ENCODE measurements at places on chromosomes 1 and 21. TPM values are rescaled to one million over a fixed set of nuclear protein-coding genes. Genes with fewer than 3 reads are reported as not detected.

- DNase-seq: peak; percentile 71
Observed at GRCh38 chr1:167057241-167057688, 32.9 kb downstream of the GPA33 start.

DNA sequence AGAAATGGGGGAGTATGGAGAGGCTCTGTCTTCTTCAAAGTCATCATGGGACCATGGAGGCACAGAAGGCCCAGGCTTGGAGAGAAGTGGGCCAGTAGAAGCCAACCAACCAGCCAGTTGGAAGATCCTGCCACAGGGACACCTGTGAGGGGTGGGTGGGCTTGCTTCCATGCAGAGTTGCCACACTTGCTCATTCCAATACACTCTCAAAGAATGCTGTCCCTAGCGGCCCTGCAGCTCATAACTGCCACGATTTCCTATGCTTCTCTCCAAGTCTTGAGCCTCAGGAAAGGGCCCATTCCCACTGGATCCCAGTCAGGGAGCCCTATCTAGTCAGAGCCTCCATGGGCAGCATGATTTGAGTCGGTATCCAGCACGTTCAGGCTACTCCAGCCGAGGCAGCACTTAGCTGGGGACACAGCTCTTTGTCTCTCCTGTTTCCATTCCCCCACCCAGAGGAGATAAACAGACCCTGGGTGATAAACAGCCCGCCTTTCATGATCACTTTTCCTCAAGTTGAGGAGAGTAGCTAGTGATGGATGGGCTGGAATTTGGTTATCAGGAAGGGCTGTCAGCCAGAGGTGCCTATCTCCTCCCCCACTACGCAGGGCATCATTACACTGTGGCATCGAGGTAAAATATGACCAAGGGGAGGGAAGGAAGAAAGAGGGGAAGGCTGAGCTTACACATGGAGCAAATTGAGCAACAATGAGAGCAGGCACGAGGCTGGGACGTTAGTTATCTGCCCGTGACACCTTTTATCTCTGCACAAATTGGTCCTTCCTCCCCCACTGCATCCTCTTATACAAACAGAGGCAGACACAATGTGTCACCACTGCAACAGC lies 64.6 kb downstream of the ERI3 start:
- DNase-seq: no peak

DNA sequence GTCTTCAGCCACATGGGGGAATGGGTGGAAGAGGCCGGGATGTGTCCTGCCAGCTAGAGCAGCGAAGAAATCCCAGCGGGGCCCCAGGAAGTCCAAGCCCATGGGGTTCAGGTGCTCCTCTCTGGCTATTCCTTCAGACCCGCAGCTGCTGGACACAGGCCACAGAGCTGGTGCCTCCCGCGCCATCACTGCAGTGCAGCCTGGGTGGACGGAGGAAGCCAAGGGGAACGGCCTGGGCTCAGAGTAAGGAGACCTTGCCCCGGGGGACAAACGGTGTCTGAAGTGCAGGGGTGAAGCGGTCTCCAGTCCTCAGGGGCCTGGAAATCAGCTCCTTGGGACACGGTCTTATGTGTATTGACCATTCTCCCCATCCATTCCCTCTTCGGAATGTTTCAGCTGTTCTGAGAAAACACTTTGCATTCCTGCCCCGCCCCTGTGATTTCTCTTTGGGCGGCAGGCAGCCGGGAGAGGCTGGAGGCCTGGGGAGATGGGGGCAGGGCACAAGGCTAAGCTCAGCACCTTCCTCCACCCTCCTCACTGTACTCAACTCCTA lies 18.4 kb downstream of the MTHFR start:
- DNase-seq: no peak

DNA sequence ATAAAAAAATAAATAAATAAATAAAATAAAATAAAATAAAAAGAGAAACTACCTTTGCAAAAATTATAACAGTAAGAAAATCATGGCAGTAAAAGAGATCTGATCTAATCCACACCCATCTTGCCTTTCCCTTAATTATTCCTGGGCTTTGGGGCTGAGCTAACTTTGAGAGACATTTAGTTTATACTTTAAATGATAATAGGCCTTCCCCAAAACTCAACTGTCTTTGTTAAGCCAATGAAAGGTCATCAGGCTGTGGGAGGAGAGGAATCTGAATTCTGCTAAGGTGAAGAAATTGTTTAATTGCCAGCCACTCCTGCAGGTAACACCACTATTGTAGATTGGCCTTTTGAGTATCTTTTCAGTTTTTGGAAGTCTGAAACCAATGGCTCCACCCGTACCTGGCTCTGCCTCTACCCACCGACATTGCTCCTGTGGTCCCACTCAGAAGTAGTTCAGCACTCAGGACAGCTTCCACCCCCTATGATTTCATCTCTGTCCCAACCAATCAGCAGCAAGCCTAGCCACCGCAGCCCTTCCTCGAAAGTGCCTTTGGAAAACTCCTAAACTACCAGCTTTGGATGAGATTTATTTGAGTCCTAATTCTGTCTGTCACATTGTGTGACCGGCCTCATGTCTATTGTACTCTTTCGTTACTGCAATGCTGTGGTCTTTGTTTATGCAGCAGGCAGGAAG lies 23.0 kb upstream of the PNRC2 start:
- DNase-seq: no peak

DNA sequence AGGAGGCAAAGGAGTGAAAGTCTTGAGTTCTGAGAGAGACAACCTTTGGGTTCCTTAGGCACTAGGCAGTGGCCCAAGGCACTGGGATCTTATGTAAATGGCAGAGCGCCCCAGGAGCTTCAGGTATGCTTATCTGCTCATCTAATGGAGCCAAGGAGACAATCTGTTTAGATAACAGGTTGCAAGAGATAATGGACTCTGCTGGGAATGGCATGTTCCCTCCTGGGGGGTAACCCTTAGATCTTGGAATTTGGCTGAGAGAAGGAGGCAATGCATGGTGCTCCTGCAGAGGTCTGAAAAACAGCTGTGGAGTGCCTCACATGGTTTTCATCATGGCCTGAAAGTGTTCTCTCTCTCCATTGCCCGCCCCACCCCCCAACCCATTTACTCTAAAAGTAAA lies 44.1 kb upstream of the WLS start:
- DNase-seq: no peak

GRCh38 chr1:24319312-24319863 lies at the start of gene GRHL3:
TSS of gene GRHL3 (plus strand) at chr1:24319357. CDS start at chr1:24319552, 195 bp downstream.
- no peak for DNase-seq

DNA sequence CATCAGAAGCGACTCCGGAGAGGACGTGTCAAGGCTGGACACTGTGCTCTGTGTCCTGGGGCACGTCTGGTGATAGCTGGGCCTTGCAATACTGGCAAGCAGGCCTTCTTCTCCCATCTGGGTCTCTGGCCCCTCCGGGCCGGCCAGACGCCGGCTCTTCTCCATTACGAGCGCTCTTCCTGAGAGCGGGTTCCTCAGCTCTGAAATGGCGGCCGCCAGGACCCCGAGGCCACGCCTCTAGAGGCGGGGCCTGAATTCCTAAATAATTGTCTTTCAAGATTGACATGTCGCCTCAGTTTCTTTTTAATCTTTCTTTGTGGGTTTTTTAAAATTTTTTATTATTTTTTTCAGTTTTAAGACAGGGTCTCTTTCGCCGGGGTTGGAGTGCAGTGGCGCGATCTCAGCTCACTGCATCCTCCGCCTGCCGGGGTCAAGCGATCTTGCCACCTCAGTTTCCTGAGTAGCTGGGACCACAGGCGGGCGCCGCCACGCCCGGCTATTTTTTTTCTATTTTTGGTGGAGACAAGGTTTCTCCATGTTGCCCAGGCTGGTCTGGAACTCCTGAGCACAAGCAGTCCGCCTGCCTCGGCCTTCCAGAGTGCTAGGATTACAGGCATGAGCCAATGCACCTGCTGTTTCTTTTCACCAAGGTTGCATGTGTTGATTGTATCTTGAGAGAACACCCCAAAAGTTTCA lies 9.2 kb downstream of the RNF2 start:
- DNase-seq: no peak

GRCh38 chr1:241985787-241986186 lies 13.1 kb downstream of the MAP1LC3C start:
- peak; percentile 38 for DNase-seq

GRCh38 chr1:40651138-40651857 lies 14.2 kb downstream of the RIMS3 start:
- no peak for DNase-seq

The CA14 gene
- not detected for total RNA-seq

The CELA2B gene
- total RNA-seq: not detected

The VASH2 gene
- total RNA-seq: 0.21 TPM

The NBPF4 gene
- total RNA-seq: not detected

Data from activated CD8-positive, alpha-beta T cell treated with anti-CD3 and anti-CD28 coated beads, Interleukin-2, amount 10 ng/mL, durations not matched to agents 7 days and 5 days (primary cell).